ENCODE measurements at places on chromosomes 5 and 9. TPM values are rescaled to one million over a fixed set of nuclear protein-coding genes. Genes with fewer than 3 reads are reported as not detected.
A peak's percentile ranks its signal among the peaks of the same experiment; 100 is the strongest.

Gene XRCC4
- total RNA-seq: 7.6 TPM

Gene CSF1R
- total RNA-seq: 21.9 TPM

Gene TMEM232
- 4.4 TPM for total RNA-seq

Gene CENPK
- total RNA-seq: not detected

Gene CDX1
- not detected for total RNA-seq

- DNase-seq: no peak
Measured at GRCh38 chr5:177269976-177270375, 33.5 kb downstream of the RAB24 start.

DNA sequence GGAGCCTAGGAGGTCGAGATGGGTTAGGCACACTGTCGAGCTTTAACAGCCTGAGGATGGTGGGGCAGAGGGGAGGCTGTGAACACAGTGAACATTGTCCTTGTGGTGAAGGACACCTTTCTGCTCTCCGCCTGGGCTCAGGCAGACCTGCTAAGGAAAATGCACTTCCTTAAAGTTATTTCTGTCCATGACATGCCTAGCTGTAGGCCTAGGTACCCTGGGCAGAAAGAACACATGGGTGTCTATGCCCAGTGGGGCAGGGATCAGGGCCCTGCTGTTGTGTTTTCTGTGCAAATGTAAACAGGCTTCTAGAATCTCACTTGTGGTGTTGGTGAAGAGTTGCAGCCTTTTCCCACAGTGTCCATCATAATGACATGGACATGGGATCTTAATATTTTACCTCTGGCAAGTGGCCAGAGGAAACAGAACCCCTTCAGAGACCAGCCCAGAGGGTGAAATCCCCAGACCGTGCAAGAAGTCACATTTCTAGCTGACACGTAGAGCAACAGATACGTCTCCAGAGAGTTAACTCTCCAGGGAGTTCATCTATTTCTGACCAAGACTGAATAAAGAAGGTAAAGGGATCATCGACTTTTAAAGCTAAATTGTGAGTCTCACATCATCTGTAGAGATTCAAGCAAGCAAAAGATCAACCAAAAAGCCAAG, 79.2 kb downstream of the C9orf152 start:
- DNase-seq: no peak

DNA sequence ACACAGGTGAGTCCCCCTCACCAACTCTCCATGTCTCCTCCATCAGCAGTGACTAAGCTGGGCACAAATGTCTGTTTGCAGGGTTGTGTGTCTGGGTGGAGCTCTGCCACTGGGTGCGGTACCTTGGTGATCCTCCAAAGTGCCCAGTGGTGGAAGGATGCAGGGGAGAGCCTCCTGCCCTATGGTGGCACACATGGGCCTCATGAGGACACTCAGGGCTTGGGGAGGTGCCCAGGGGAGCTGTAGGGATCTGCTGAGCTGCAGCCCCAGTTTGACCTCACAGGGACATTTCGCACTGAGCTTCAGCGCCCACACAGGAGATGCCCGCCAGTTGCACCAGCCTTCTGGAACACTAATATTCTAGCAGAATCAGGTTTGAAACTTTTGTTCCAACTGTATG, 29.5 kb downstream of the S1PR3 start:
- DNase-seq: no peak

Gene ZFP62
- total RNA-seq: 22.2 TPM

Gene DMRT3
- total RNA-seq: not detected

- DNase-seq: peak; percentile 26
Measured at GRCh38 chr9:126113176-126113575, 213.5 kb upstream of the MVB12B start.

Gene NUTM2F
- total RNA-seq: not detected

Gene SLU7
- 58.8 TPM for total RNA-seq

Gene AQP7
- total RNA-seq: 8.6 TPM

Gene IFNB1
- not detected for total RNA-seq

DNA sequence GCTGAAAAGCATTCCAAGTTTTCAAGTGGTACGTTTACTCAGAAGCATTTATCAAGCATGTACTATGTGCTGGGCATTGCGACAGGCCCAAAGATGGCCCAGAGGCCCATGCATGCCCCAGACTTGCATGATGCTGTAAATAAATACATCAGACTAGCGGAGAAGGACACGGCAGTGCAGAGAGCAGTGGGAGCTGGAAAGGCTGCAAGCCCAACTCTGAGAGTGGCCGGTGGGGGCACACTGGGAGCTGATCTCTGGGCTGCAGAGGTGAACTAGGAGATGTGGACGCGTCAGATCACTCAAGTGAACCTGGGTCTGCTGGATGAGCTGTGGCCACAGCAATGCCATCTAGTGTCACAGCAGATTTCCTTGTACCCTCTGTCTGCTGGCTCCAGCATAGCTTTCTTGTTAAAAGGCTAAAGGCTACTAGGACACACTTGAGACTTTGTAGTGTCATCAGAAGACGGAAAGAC, 246.9 kb downstream of the FANCC start:
- DNase-seq: peak; percentile 76

Gene CDK7
- 7.2 TPM for total RNA-seq

Gene GALNT10
- total RNA-seq: 39.2 TPM

- no peak for DNase-seq
Measured at GRCh38 chr9:33924978-33925797, 108.2 kb downstream of the UBE2R2 start.

DNA sequence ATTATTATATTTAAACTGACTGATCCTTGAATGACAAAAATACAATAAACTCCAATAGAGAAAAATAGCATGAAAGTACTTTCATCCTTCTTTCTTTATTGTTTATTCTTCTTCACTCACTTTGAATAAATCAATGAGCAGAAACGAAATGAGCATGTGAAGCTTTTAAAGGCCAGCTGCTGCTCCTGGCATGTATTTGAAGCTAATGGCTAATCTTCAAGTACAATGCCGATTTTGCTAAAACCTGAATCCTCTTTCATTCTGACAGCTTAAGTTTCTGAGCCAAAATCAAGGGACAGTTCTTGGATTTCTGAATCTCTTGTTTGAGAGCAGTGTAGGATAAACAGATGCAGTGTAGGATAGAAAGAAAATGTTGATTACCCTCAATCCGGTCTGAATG, 237.3 kb downstream of the CDH10 start:
- no peak for DNase-seq

DNA sequence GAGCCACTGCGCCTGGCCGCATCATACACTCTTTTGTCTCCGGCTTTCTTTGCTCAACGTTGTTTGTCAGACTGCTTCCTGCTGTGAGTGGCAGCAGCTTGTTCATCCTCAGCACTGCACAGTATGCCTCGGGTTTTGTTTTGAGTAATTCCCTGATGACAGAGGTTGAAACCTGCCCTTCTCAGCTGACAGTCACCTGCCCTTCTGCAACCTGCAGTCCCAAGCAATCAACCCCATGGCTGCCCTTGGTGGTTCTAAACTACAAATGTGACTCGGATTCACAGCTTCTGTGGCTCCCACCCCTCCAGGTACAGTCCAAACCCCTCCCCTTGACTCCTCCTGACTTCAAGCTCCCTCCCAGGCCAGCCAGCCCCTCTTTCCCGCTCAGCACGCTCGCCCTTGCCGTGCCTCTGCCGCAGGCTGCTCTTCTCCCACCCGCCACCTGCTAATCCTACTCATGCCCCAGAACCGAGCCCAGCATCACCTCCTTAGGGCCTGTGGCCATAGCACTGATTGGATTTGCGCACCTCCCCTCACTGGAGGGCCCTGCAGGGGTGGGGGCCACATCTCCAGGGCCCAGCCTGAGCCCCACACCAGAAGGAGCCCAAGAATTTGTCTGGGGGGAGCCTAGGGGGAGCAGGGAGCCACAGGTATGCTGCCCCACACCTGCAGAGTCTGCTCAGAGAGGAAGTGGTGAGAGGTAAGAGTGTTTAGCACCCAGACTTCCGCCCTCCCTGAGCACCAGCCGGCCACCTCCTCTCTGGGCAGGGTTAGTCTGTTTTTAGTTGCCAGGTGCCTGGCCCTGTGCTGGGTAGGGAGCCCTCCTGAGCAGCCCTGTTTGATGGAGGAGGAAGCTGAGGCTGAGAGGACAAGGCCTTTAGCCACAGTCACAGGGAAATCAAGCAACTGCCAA, 10.1 kb downstream of the EEIG1 start:
- peak; percentile 62 for DNase-seq

Gene HSPB3
- 17.4 TPM for total RNA-seq

DNA sequence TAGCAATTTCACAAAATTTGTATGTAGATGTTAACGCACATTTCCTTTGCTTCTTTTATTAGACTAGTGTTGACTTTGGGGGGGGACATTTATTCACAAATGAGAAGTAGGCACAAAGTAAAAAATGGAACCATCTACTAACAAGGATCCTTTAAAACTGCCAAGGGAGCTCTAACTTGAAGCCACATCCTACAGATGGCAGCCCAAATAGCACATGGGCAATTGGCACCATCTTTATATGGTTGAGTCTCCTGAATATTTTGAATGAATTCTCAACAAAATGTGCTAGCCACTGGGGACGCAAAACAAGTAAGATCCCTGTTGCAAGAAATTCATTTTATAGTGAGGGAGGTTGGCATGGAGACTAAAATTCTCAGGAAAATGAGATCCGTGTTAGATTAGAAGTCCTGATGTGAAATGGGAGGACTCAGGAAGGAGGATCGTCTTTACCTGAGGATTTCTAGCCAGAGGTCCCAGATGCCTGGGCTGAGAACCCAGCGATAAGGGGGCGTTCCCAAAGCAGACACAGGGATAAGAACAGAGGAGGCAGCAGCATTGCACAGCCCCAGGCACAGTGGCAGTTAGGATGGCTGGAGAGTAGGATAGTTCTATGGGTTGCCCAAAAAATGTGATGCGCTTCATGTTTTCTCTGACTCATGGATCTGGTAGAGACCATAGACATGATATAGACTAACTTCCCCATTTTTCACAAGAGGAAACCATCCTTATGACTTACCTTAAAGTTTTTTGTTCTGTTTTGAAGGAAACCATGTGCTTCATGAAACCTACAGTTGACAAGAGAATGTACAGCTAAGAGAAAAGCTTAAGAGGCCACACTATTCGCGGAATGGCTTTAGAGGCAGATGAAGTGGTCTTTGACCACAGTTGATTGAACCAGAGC, 37.4 kb downstream of the C9orf152 start:
- DNase-seq: no peak

All from sigmoid colon (tissue), 7 donors.